ENCODE measurements at places on chromosomes 7 and 10. TPM values are rescaled to one million over a fixed set of nuclear protein-coding genes. Genes with fewer than 3 reads are reported as not detected.

DNA sequence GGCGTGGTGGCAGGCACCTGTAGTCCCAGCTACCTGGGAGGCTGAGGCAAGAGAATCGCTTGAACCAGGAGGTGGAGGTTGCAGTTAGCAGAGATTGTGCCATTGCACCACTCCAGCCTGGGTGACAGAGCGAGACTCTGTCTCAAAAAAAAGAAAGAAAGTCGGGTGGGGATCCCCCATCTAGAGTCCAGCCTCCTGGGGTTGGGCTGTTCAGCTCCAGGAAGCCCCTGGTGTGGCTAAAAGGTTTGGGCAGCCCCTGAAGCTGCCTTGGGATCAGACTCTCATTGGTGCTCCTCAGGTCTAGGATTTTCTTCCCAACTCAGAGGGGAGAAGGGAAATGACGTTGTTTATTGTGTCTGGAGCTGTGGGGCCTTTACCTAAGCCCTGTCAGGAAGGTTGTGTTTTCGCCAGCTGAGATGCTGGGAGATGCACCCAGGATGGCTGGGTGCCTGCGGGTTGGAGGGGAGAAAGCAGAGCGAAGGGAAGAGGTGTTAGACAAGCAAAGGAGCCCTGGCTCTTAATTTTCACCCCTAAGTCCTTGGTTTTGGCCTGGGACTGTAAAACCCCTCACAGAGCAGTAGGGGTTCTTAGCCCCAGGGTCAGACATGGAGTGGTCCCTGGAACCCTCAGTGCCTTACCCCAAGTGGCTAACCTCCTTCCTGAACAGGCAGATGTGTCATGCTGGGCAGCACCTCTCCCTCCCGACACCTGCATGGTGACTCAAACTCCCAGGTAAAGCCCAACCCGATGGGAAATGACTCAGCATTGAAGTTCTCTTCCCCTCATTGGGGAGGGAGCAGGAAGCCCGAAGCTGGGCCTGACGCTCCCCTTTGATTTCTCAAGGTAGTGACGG, 21.1 kb downstream of the PLAU start:
- DNase-seq, result no peak

- DNase-seq, result no peak
These were observed 188.6 kb downstream of the DIP2C start for GRCh38 chr10:500876-501275.

DNA sequence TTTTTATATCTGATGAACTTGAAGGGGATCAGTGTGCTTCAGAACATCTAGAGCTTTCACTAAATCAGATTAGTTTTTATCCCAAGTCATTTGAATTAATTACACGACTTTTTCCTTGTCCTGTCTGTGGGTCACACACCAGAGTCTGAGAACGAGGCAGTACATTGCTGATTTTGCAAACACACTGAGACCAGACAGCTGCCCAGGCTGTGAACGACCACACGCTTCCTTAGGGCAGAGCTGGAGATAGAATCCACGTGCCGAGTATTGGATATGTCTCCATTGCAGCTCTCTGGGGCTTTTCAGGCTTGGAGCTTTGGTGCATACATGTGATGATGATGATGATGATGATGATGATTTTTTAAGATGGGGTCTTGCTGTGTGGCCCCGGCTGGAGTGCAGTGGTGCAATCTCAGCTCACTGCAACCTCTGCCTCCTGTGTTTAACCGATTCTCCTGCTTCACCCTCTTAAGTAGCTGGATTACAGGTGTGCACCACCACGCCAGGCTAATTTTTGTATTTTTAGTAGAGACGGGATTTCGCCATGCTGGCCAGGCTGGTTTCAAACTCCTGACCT, 81.1 kb downstream of the CAMK1D start:
- no peak for DNase-seq

- no peak for DNase-seq
These were observed 13.0 kb upstream of the DLG5 start for GRCh38 chr10:77939561-77940001.

- DNase-seq, result no peak
These were observed 203.8 kb downstream of the ZEB1 start for GRCh38 chr10:31522820-31523219.

DNA sequence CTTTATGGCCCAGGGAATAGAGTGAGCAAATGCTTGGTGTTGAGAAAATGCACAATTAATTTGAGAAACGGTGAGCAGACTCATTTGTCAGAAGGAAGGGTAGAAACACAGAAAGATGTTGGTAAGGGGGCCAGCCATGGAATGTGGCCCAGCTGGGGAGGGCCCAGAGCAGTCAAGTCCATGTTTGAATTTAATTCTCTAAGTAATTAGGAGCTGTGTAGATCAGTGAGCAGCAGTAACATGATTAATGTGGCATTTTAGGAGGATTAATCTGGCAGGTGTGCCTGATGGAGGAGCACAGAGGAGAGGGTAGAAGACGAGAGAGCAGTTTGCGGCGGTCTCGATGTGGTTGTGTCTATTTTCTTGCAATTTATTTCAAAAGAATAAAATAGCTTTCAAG, 218.7 kb downstream of the FRMD4A start:
- no peak for DNase-seq

DNA sequence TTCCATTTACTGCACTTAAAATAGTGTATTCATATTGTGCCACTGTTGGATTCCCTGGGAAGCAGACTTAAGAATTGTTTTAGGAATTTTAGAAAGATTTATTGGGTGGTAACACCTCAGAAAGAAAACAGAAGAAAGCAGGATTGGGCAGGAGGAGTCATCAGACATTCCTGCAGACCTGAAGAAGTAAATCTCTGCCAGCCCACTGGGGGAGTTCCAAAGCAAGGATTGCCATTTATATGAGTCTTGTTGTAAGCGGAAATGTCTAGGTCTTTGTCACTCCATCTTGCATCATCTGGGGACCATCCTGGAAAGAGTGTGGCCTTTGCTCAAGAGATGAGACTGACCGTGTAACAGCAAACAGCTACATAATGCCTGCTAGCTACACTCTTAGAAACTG, 947.6 kb upstream of the POT1 start:
- no peak for DNase-seq

GRCh38 chr7:3657206-3657605, 356.2 kb downstream of the SDK1 start:
- DNase-seq, result no peak

GRCh38 chr10:90575125-90575524, 282.7 kb downstream of the HTR7 start:
- DNase-seq, result no peak

DNA sequence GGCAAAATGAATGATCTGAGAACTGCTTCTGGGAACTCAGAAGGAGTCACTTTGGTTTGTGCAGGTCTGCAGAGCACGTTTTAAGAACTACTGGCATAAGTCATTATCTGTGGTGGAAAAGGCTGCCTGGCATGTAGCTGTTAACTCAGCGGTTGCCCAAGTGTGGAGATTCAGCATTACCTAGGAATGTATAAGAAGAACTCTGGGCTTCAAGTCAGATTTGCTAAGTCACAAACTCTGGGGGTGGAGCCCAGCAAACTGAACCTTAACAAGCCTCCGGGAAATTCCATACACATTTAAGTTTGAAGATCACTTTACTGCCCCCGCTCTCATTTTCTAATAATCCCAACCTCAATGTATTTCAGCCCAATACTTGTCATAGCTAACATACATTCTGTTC, 31.1 kb downstream of the PLXDC2 start:
- no peak for DNase-seq

DNA sequence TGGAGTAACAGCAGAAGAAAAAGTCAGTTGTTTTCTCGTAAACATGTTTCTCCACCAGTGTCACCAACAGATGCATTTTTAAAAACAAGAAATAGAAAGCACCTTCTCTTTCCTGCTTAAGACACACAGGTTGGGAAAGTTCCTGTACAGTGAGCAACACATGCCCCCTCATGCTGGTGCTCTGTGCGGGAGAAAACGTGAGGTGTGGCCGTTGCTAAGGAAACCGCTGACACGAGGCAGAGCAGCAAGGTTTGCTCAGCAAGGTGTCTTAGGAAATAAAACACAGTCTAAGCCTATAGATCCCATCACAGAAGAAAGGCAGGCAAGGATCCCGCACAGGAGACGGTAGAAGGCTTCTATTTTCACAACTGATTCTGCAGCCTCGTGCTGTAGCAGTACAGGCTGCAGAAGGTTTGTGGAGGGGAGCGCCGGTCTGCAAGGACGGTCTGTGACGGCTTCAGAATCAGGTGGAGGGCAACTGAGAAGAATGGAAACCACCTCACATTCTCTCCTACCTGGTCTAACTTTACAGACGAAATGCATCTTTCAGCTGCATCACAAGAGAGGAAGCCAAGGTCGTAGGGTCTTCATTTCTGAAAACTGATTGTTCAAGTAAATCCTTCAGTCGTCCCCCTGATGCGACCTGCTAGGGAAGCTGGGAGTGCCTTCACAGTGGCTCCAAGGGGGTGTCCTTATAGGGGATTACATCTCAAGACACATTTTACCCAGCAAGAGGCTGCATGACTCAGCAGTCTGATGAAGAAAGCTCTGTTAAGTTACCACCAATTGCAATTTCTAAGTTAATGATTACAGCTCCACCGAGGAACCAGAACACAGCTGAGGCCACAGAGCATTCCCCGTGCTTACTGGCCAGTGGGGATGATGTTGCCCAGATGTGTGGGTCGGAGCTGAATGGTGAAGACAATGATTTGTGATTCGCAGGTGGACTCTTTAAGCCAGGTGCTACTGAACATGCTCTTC, 150.7 kb upstream of the KLF14 start:
- DNase-seq, result no peak

GRCh38 chr7:133623721-133624120, 370.8 kb downstream of the EXOC4 start:
- no peak for DNase-seq

- DNase-seq, result no peak
These were observed 174.0 kb upstream of the TCF7L2 start for GRCh38 chr10:112775892-112776674.

GRCh38 chr7:133436014-133436428, 183.1 kb downstream of the EXOC4 start:
- peak; percentile 34 for DNase-seq

DNA sequence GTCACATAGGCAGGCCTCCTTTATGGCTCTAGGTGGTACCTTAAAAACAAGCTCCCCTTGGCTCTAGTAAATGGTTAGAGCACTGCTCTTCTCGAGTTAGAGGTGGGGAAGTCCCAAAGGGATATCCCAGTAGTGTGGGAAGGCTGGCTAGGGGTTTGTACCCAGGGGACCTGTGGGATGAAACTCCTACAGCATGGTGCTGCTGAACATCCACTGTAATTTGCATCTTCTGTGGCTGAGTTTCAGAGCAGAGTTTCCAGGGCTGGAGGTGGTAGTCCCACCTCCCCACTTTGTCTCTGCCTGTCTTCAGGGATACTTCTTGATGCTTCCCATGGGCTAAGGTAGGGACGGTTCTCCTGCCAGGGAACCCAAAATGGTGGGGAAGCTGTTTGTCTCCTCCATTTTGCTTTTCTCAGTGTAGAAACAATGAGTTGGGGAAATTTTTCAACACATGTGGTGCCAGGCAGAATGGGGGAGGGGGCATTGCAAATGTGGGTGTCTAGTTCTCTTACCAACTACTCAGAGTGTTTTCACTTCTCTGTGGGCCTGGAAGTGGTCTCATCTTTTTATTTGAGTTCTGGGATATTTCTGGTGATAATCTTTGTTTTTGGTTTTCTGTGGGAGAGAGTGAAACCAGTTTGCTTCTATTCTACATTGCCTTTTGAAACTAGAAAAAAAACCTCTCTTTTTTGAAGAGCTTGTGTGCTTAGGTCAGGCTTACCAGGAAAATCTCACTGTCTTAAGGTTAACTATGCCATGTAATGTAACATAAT, 36.3 kb downstream of the SCART1 start:
- no peak for DNase-seq

- DNase-seq, result no peak
These were observed 1.6 kb downstream of the HOXA13 start for GRCh38 chr7:27198138-27198841.

DNA sequence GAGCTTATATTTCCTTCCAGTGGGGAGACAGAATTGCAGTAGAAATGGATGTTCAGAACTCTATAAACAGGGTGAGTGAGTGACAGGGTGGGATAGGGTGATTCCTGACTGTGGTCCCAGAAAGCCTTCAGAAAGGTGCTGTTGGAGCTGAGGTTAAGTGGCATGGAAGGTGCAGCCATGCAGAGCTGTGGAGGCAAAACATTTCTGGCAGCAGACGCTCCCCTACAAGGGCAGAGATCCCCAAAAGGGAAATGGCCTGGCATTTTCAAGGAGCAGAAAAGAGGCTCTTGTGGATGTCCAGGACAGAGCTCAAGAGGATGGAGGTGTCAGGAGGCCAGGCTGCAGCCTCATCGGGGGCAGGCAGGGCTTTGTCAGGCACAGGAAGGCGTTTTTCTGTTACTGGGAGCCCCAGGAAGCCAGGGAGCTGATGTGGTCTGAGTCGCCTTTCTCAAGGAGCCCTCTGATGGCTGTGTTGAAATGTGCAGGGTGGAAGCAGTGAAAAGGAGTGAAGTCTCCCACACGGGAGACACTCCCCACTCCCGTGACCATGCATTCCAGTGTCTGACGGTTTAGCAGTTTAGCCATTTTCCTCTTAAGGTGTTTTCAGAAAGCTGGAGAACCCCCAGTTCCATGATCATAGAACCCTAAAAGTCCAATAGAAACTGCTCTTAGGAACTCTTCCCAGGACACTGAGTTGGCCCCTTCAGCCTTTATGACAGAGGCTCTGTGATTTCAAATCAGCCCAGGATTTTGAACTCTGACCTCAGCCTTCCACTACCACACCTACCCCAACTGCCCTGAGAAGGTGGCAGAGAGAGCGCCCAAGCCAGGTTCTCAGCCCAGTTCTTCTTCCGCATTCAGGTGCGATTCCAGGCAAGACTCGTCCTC, 96.2 kb downstream of the C10orf105 start:
- no peak for DNase-seq

GRCh38 chr7:80140388-80140787, 5.8 kb downstream of the GNAI1 start:
- DNase-seq, result no peak

DNA sequence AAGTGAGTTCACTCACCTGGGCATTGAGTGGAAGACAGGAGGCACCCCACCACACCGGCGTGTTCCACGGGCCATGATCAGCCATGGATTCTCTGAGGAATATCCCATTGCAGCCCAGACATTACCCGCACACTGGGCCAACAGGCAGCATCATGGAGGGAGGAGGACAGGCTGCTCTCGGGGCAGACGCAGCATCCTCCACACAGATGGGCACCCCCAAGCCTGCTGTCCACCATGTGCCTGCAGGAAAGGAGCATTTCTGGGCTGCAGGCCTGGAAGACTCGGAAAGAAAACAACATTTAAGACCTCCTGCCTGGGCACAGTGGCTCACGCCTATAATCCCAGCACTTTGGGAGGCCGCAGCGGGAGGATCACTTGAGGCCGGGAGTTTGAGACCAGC, 71.0 kb upstream of the SH2B2 start:
- DNase-seq, result no peak

- DNase-seq, result no peak
These were observed 145.9 kb upstream of the STK17A start for GRCh38 chr7:43437001-43437400.

GRCh38 chr7:157505646-157506045, 168.8 kb downstream of the DNAJB6 start:
- no peak for DNase-seq

Gene FAM24A
- not detected for polyA plus RNA-seq

Gene PDK4
- 0.18 TPM for polyA plus RNA-seq

Gene GBX1
- not detected for polyA plus RNA-seq

Gene DENND2A
- polyA plus RNA-seq, result 3.3 TPM

Gene SLC13A1
- not detected for polyA plus RNA-seq

Gene MSMB
- not detected for polyA plus RNA-seq

Gene ATOH7
- polyA plus RNA-seq, result 0.05 TPM

Gene OR6V1
- not detected for polyA plus RNA-seq

Gene OIT3
- 0.07 TPM for polyA plus RNA-seq

Gene PLCE1
- polyA plus RNA-seq, result 3.7 TPM
